ENCODE measurements at places on chromosomes 16 and 17.

DNA sequence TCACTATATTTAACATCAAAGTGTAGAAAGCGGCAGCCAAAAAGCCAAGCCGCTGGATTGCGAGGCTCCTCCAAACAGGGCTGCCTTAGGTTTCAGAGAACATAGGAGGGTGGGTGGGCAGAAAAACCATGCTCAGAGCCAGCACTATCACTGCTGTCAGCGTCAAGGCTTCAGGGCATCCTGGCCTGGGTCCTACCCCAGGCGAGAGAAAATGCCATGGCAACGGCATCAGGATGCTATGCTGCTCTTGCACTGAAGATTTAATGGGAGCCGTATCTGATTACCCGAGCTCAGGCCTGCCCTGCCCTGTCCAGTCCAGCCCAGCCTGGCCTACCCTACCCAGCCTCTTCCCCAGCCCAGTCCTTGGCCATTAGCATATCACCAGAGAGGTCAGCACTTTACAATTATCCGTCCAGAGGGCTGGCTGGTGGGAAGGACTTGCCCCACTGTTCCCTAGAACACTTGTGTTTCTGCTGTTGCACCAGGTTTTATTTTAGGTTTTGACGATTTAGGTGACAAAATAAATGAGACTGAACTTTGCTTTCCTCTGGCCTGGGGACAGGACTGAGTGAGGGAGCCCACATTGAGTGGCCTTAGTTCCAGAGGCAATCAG, 61.1 kb downstream of the TOM1L2 start:
- DNase-seq, result no peak

DNA sequence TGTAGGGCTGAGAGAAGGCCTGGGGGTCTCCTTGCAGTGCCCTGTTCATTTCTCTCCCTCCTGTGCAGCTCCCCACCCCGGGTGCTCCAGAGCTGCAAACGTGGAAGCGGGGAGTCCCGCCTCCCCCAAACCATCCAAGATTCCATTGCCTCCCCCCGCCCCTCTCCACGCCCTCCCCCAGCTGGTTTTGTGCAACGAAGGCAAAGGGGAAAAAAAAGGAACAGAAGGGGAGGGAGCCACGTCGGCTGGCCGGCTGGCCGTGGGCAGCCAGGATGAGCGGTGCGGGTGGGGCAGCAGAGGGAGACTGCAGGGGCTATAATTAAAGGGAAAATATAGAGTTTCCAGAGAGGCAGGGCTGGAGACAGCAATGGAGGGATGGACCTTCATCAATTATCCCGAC, 1.7 kb upstream of the COL1A1 start:
- DNase-seq, result peak; percentile 70

DNA sequence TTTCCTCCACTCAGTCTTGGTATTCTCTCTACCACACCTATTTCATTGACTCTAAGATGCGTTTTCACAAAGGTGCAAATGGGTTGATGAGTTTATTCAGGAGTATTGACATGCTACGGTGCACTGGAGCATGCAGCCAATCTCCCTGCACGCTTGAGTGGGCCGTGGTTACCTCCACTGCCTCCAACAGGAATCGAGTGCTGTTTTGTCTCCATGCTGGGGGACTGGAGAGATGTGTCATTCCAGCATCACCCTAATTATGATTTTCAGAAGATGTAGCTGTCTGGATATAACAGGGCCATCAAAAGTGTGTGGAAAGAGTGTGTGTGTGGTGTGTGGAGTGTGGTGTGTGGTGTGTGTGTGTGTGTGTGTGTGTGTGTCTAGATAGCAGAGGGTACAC, 351.6 kb upstream of the ZFHX3 start:
- no peak for DNase-seq

- no peak for DNase-seq
Measured at GRCh38 chr16:57541754-57542435, 548 bp upstream of the ADGRG5 start.

DNA sequence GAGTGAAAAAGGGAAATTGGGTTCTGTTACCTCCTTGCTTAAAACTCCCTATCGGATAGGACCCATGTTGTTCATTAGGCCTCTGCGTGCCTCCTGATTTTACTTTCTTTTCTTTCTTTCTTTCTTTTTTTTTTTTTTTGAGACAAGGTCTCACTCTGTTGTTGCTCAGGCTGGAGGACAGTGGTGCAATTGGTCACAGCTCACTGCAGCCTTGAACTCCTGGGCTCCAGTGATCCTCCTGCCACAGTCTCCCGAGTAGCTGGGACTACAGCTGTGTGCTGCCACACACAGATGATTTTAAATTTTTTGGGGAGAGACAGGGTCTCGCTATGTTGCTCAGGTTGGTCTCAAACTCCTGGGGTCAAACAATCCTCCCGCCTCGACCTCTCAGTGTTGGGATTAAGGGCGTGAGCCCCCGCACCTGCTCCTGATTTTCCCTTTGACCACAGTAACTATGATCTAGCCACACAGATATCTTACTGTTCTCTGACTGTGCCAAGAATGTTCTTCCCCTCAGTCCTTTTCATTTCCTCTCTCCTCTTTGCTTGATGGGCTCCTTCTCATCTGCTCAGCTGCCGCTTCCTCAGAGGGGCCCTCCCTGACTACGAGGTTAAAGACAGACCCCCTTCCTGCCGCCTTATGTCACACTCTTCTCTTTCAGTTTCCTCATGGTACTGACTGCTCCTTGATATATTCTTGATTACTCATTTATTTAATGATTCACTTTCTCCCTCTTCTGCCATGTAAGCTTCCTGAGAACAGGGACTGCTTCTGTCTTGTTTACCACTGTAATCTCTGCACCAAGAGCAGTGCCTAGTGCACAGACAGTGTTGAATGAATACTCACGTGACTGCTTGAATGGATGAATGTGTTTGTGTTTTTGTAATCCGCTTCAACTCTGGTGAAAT, 44.3 kb downstream of the LCMT1 start:
- DNase-seq, result peak; percentile 12

DNA sequence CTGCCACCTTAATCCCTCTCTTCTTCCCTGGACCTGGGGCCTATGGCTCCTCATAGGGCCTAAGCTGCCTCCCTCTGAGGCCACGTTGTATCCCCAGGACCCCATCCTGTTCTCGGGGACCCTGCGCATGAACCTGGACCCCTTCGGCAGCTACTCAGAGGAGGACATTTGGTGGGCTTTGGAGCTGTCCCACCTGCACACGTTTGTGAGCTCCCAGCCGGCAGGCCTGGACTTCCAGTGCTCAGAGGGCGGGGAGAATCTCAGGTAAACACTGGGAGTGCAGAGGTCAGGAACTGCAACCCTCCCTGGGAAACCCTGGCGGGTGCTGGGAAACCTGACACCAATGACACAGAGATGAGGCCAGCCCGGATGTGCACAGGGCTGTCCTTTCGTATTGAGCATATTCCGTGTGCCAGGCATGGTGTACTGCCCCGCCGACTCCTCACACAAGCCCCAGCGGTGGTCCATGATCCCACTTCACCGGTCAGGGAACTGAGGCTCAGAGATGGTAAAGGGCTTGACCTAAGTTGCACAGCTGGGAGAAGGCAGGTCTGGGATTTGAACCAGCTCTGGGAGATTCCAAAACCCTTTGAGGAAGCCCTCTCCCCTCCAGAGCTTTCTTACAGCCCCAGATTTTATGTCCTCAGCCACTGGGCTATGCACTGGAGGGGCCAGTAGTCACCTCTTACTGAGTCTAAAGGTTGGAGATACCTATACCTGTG, 22.9 kb downstream of the ANKRD40 start:
- no peak for DNase-seq
